Stromal cell of bone marrow (primary cell): ENCODE measurements at places on chromosomes 2 and 18.

GRCh38 chr2:64331114-64331645 lies 122.8 kb upstream of the LGALSL start:
- DNase-seq = no peak

GRCh38 chr2:2847209-2847676 lies 516.2 kb upstream of the MYT1L start:
- DNase-seq = no peak

- peak; percentile 90 for DNase-seq
Observed at GRCh38 chr18:49052891-49053644, 102.3 kb upstream of the SMAD7 start.

DNA sequence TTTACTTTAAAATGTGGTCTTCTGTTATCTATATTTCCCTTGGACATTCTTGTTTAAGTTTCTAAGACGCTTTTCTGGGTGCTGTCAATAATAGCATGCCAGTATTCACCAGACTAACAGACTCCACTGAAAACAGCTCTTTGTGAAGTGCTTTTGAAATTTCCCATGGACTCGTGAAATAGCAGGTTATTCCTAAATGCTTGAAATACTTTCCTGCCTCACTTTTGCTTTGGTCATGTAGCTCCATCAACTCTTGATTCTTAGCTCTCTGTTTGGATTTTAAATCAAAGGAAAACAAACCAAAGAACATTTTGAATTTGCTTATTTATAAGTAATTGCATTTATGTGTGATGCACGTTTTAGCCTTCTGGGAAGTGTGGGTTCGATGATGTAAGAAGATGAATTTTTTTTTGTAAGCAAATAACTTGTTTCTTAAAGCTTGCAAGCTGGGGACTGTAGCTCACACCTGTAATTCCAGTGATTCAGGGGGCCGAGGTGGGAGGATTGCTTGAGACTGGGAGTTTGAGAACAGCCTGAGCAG lies 147.8 kb downstream of the WDSUB1 start:
- DNase-seq = no peak

DNA sequence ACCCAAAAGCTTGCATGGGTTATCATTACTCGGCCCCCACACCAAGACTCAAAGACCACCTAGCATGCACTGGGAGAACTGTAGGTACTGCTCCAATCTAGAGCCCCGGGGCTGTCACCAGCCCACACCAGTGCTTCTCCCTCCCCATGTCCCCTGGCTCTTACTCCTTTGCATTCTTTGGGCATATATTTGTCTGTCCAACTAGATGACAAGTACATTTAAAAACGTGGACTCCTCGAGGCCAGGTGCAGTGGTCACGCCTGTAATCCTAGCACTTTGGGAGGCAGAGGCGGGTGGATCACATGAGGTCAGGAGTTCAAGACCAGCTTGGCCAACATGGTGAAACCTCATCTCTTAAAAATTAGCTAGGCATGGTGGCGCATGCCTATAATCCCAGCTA lies 7.8 kb downstream of the AFG3L2 start:
- no peak for DNase-seq

GRCh38 chr2:56784046-56784445 lies 600.3 kb downstream of the CCDC85A start:
- no peak for DNase-seq

- no peak for DNase-seq
Observed at GRCh38 chr18:56652802-56653201, 1.6 kb downstream of the WDR7 start.

- DNase-seq = no peak
Observed at GRCh38 chr2:120498576-120499394, 152.8 kb downstream of the INHBB start.

DNA sequence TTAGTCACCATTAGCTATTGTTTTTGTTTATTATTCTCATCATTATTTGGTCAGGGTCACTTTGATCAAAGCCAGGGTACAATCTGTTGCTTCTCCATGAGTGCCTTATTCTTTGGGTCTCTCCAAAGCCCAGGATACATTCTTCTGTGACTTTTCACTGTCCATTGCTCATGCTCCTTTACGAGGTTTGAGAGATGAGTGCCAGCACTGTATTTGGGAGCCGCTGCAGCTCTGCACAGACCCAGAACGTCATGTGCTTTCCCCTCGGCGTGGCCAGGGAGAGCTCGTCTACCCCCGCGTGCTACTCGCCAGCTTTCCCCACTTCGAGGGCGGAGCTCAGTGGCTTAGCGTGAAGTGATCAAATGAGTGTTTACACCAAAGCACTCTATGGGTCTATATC lies 123.7 kb downstream of the COL6A3 start:
- peak; percentile 88 for DNase-seq

DNA sequence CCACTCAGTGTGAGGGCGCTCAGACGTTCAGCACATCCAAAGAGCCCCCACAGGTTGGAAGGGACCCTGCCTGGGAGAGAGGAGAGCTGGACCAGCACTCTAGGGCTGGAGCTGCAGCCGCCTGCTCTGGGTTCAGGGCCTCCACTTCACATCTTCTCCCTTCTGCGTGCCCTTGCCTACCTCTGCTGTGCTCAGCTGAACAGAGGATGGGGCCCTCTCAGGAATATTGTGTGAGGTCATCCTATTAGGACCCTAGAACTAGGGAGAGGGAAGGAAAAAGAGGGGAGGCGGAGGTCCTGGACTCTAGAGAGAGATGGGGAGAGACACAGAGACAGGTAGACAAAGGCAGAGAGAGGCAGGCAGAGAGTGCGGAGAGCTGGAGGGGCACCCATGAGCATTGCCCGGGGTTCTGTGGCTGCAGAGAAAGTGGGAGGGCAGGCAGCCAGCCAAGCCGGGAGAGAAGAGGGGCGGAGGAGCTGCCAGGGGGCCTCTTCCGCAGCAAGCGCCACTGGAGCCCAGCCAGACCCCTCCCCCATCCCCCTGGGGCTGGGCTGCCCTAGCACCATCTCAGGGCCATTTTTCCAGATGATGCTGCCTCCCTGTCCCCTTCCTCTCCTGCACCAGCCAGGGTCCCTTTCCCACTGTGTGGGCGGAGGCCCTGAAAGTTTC lies 8.3 kb upstream of the TNS1 start:
- DNase-seq = no peak

- DNase-seq = no peak
Observed at GRCh38 chr2:152606081-152606480, 111.2 kb downstream of the PRPF40A start.

DNA sequence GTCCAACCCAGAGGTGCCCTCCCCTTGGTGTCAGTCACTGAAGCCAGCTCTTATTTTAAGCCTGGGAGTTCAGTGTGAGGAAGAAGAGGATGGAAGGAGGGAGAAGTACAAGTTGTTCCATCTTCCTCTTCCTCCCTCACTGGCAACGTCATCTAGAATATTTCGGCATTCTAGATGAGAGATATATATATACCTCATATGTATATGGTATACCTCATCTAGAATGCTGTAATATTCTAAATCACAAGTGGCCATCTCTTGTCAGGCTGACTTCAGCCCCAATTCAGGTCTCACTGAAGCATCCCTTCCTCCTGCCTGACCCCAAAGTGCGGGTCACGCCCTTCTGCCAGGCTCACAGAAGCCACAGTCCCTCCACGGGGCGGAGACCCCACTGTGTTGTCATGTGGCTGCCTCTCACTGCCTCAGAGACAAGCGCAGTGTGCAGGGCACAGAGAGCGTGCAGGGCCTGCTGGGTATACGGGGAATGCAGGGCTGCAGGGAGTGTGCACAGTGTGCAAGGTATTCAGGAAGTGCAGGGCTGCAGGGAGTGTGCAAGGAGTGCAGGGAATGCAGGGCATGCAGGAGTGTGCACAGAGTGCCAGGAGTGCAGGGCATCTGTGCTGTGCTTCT lies 32.8 kb upstream of the B3GNT7 start:
- DNase-seq = no peak

DNA sequence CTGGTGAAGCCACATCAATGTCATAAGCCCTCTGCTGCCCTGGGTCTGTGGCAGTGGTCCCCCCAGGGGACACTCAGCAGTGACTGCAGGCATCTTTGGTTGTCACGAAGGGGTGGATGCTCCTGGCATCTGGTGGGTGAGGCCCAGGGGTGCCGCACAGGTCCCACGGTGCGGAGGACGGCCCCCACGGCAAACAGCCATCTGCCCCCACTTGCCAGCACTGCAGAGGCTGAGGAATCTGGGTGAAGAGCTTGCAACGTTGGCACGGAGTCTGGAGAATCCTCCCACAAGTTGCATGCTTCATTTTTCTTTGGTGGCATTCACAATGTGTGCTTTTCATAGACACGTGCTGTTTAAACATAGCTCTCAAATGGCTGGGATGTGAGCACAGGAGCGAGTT lies 105.1 kb upstream of the PXDN start:
- DNase-seq = no peak

DNA sequence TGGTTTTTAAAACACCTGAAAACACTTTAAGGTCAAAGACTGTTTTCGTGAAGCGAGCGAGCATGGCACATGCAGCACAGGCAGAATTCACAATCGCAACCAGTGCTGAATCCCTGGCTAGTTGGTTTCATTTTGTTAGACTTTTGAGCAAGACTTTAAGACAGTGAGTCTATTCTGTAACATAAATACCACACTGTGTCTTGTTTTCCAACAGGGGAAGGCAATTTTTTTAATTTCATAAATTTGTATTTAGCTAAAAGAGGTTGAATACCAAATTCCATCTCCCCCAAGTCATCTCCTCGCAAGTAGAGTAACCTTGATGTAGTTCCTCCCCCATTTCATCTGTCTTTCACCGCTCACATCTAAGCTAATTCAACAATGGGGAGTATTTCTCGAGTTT lies 1.4 kb downstream of the CERKL start:
- no peak for DNase-seq
